ENCODE measurements at places on chromosomes 13 and 19.

DNA sequence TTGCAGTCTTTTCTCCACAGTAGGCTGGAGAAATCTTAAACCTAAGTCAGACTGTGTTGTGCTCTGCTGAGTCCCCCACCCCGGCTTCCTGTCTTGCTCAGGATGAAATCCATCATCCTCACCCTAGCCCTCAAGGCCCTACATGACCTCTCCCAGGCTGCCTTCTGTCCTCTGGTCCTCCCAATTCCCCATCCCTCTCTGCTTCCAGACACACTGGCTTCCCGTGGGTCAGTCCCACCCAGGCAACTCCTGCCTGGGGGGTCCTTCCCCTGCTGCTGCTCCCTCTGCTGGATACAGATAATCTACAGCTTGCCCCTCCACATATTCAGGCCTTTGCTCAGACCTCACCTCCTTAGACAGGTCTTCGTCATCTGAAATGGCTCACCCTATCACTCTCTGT is 18.4 kb upstream of the CBY2 start:
- DNase-seq, result peak; percentile 17

DNA sequence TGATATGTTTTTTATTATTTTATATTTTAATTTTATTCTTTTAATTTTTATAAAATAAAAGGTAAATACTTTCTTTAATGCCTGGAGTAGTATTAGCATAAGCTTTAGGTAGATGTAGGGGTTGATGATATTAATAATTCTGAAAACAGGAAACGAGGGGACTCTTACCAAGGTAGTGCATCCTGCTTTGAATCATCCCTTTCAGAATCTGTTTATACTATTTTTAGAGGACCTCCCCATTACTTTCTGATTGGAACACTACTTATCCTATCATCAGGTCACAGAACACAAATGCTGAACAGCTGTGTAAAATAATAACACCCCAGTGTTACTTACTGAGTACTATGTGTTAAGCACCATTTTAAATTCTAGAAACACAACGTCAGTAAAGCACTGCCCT is 27.3 kb downstream of the COG6 start:
- no peak for DNase-seq

GRCh38 chr13:111540486-111540885 is 220.0 kb downstream of the TEX29 start:
- no peak for DNase-seq

- peak; percentile 79 for DNase-seq
Measured at GRCh38 chr19:1269478-1270212, 513 bp downstream of the CIRBP start.

DNA sequence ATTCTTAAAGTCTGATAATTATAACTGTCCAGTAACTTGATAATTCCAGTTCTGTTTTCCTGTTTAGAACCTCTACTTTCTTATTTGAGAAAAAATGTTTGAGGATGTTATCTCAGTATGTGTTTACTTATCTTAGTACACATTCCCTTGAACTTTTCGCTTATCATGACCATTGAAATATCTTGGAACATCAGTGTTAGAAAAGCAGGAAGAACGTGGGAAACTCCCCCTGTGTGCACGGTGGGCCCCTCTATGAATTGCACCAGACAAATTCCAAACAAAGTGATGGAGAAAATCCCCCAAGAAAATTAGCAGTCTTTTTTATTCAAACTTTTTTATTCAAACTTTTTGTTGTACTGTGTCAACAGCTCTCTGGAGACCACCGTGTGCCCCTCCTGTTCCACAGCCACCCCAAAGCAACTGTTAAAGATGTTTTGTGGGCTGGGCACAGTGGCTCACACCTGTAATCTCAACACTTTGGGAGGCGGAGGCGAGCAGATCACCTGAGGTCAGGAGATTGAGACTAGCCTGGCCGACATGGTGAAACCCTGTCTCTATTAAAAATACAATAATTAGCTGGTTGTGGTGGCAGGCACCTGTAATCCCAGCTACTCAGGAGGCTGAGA is 78.3 kb upstream of the PEG3 start:
- no peak for DNase-seq

DNA sequence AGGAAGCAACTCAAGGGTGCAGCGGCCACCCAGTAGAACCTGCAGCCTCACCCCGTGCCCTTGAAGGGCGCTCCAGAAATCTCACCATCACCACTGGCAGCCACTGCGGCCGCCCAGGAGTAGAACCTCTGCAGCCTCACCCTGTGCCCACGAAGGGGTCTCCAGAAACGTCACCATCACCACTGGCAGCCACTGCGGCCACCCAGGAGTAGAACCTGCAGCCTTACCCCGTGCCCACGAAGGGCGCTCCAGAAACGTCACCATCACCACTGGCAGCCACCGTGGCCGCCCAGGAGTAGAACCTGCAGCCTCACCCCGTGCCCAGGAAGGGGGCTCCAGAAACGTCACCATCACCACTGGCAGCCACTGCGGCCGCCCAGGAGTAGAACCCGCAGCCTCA is 336.0 kb downstream of the TEX29 start:
- no peak for DNase-seq

- no peak for DNase-seq
Measured at GRCh38 chr19:45117167-45117594, 24.2 kb downstream of the PPP1R37 start.

- no peak for DNase-seq
Measured at GRCh38 chr13:102392481-102393209, 9.2 kb downstream of the FGF14 start.

DNA sequence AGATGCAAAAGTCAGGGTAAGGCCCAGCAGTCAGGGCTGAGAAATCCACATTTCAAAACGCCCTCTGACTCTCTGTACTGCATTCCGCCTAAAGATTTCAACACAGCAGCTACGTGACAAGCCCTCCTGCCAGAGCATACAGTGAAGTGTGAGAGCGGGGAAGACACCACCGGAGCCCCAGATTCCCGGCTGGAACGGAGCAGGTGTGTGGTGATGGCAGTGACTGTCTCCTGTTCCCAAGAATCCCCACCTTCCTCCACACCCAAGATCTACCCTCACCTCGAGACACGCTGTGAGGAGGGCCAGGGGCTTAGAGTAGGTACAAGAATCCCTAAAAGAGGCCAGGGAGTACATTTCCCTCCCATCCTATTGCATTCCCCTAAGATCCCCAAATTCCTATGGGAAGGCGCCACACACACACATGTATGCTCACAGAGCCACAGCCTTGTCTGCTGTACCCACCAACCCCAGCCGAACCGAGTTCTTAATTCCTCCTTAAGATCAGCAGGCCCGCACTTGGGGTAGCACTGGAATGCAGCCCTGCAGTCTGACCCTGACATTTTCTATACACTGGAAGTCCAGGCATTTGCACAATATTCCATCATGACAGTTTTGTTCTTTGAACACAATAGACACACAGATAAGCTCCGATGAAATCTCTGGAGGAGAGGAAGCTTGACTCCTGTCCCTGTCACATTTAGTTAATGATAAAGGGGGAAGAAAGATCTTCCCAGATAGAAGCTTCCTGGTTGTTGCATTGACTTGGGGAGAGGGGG is 102.9 kb downstream of the FOXO1 start:
- DNase-seq, result no peak

DNA sequence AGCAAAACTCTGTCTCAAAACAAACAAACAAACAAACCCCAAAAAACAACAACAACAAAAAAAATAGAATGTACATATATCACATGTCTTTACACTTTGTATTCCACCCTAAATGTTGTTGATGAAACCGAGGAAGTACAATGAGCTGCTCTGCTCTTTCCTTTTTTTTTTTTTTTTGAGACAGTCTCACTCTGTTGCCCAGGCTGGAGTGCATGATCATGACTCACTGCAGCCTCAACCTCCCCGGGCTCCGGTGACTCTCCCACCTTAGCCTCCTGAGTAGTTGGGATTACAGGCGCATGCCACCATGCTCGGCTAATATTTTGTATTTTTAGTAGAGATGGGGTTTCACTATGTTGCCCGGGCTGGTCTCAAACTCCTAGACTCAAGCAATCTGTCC is 30.6 kb upstream of the LRP3 start:
- DNase-seq, result no peak

- DNase-seq, result no peak
Measured at GRCh38 chr13:112761701-112762689, 72.2 kb downstream of the ATP11A start.

GRCh38 chr19:50465000-50465399 is 11.3 kb upstream of the EMC10 start:
- no peak for DNase-seq

- no peak for DNase-seq
Measured at GRCh38 chr19:43124360-43124759, 41.9 kb upstream of the PSG2 start.

DNA sequence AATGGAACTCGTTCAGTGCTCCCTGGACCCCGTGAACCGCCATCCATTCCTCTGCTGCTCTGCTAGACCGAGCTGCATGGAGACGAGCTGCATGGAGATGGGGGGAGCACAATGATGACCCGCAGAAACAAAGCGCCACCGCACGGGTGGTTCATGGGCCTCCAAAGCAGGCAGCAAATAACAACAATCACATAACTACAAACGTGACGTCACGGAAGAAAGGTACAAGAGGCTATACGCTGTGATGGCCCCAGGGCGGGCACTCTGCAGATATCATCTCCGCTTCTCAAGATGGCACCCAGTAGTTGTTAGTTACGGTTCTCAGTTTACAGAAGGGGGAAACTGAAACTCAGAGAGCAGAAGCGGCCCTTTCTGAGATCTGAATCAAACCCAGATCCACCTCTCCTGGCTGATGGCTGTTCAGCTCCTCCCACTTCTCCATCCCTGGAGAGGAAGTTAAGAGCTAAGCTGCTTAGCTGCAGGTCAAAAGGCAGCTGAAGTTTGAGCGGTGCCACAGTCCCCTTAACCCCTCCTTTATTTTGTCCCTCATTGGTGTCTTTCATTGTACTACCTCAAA is 1.7 kb downstream of the ATP13A1 start:
- no peak for DNase-seq

DNA sequence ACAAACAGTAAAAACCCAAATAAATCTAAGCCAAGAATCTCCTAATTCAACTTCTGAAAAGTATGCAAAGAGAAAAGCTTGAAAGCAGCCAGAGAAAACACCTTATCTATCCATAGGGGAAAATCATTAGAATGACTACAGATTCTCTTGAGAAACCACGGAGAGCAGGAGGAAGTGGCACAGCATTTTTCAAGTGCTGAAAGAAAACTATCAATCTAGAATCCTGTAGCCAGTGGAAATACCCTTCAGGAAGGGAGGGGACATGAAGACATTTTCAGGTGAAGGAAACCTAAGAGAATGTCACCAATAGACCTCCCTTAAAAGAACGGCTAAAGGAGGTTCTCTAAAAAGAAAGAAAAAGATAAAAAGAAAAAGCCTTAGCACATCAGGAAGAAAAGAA is 66.2 kb upstream of the XPO4 start:
- DNase-seq, result no peak

- DNase-seq, result peak; percentile 82
Measured at GRCh38 chr19:14337510-14337909, 43.7 kb upstream of the ADGRE5 start.

DNA sequence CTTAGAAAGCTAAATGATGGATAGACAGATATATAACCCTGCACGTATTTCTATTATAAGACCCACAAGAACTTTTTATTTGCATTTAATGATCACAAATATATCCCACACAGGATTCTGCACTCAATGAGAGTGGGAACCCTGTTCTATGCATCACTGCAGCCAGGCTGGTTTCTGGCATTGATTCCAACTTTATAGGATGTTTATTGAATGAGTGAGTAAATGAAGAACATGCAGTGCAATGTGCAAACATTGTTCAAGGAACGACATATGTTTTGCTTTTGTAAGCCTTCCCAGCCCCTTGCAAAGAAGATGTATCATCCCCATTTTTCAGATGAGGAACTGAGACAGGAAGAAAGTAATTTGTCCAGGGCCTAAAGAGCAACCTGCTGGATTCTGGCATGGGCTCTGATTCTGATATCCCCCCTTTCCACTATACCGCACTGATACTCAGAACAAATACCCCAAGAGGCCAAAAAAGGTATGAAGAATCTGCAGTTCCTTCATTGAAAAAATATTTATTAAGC is 246.3 kb downstream of the LACC1 start:
- no peak for DNase-seq

GRCh38 chr19:30743011-30743410 is 370.8 kb downstream of the ZNF536 start:
- no peak for DNase-seq

DNA sequence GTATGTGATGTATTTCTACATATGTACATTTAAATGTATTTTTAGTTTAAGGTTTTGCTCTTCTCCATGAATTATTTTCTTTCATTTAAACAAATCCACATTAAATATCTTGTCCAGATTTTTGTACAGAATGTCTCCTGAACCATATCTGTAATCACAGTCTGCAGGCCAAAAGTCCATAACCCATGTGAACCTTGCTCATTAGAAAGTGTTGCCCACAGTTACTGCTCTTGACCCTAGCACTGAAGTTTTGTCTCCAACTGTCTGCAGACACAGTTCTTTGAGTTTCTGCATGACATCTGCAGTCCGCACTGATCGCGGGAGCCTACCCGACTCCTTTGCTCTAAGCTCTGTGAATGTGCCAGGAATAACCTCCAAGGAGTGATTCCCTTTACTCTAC is 626.2 kb upstream of the SLC10A2 start:
- no peak for DNase-seq

DNA sequence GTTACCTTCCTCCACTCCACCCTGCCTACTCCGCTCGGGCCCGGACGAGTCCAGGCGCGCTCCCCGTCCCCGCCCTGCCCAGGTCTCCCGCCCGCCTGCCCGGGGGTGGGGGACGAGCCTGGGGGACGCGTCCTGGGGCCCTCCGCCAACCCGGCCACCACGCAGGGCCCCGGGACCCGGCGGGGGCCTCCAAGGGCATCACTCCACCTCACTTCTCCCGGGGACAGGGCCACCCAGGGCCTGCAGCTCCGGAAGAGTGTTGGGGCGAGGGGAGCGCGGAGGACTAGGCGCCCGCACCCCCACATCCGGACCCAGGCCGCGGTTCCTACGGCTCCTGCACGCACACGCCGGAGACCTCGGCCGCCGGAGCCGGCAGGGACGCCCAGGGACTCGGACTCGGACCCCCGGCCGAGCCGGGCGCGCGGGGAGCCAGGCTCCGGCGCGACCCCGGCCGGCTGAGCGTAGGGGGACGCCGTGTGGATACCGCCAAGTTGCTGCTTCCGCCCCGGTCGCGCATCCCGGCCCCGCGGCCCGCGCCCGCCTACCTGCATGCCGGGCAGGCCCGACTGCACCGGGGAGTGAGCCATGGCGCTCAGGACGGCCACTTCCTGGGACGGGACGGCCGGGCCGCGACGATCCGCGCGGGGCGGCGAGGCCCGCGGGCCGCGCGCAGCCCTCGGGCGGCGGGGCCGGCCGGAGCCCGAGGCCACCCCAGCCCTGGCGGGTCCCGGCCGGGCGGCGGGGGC is 534 bp downstream of the STK24 start:
- DNase-seq, result peak; percentile 49

GRCh38 chr19:51140441-51140840 is 1.7 kb upstream of the SIGLEC7 start:
- no peak for DNase-seq

GRCh38 chr13:22316494-22317025 is 645.7 kb downstream of the FGF9 start:
- no peak for DNase-seq

GRCh38 chr13:38905081-38905480 is 85.5 kb downstream of the STOML3 start:
- DNase-seq, result no peak

GRCh38 chr13:101343128-101343787 is 73.0 kb downstream of the NALCN start:
- no peak for DNase-seq

Data from WTC11 (cell line).